ENCODE measurements at places on chromosomes 12 and 14.

- DNase-seq = no peak
These were observed 222.1 kb downstream of the RPS29 start for GRCh38 chr14:49363821-49364751.

DNA sequence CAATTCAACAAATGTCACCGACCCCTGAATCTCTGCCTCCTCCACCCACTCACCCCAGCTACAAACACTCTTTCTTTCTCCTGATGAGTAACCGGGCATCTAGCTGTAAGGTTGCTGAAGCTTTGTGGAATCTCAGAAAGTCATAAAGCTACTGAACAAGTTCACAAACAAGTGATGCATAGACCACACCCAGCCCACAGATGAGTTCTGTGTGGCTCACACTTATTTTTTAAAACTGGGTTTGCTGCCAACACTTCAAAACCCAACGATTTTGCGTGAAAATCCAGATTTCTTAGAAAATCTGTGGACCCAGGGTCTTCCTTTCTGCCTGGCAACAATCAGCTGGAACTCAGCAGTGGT lies 96.1 kb downstream of the APAF1 start:
- no peak for DNase-seq

- no peak for DNase-seq
These were observed 9.9 kb downstream of the PITPNM2 start for GRCh38 chr12:123140676-123141614.

GRCh38 chr12:51281202-51281924 lies 11.1 kb upstream of the SMAGP start:
- peak; percentile 16 for DNase-seq

DNA sequence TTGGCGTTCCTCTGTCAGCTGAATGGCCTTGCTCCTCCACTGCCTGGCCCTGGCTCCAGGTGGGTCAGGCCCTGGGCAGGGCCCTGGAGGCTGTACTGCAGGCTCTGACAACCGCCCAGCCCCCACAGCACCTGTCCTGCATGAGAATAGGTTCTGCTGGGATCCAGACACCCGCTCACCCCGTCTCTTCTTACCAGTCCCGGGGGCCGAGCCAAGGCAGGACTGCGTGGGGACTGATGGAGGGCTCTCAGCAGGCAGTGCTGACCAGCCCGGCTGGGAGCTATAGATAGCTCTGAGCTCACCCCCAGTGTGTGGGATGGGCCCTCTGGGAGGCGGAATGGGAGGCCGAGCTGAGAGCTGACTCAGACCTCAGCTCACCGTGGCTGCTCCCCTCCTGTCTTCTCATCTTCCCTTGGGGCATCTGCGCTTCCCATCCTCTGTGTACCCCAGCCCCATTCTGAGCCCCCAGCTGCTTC lies 39.6 kb downstream of the TEAD4 start:
- DNase-seq = no peak

GRCh38 chr14:99545586-99545985 lies 58.4 kb downstream of the CCDC85C start:
- DNase-seq = no peak

- no peak for DNase-seq
These were observed 20.2 kb upstream of the P2RX4 start for GRCh38 chr12:121189619-121190155.

DNA sequence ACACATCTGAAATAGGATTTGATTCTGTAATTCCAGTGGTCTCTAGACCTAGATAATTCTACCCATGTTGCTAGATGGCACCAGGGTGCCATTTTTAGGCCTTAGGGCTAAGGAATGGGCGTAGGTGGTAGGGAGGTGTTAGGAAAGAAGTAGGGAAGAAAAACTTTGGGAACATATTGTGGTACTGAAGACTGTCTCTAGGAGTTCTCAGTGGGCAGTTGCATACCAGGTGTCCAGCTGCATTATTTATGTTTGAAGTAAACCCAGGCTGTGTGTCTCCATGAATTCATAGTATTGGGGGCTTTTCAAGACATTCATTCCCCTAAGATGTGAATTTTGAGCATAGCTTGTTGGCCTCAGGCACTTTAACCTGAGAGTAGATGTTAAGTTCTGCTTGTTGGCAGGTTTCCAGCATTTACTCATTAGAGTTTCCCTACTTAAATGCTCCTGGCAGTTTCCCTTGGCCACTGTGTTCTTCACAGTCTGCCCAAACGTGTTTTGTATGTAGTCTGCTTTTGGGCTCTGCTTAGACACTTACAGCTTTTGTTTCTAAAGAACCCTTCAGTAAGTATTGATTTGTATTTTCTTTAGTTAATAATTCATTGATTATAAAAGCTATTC lies 31.5 kb upstream of the CCT2 start:
- no peak for DNase-seq

- DNase-seq = no peak
These were observed 80.6 kb upstream of the ETV6 start for GRCh38 chr12:11568762-11569478.

GRCh38 chr12:58504143-58504938 lies 416.0 kb downstream of the LRIG3 start:
- DNase-seq = no peak

GRCh38 chr12:9727813-9728212 lies 5.1 kb downstream of the CLECL1 start:
- no peak for DNase-seq

DNA sequence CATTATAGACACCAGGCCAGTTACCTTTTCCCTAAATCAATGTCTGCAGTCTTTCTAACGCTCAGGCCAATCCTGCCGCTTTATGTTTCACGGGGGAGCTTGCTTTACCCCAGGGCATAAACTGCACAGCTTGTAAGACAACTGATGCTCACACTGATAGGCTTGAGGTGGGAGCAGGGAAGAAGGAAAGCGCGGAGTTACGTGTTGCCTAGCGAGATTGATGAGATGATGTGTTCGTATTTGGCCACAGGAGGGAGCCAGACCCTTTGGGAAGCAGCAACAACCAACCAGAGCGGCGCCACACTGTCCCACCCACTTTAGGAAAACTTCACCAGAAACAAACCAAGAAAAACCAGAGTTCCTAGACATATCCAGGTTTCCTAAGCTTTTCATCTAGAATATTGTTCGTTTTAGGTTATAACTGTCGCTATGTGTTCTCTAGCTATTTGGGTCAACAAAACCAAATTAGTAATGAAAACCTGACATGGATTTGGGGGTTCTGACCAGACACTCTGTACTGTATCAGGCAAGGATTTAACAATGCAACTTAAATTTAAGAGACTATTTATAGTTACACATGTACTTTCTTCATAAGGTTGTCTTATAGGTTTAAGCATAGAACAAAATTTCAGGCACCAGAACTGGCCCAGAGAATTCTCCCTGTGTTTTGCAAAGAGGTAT lies 2.4 kb downstream of the IL26 start:
- peak; percentile 87 for DNase-seq

- DNase-seq = no peak
These were observed 1.5 kb downstream of the ASB2 start for GRCh38 chr14:93974833-93975232.

GRCh38 chr12:124827588-124828184 lies 36.0 kb downstream of the SCARB1 start:
- DNase-seq = peak; percentile 36

GRCh38 chr12:45168976-45169375 lies 46.9 kb upstream of the ANO6 start:
- DNase-seq = no peak

DNA sequence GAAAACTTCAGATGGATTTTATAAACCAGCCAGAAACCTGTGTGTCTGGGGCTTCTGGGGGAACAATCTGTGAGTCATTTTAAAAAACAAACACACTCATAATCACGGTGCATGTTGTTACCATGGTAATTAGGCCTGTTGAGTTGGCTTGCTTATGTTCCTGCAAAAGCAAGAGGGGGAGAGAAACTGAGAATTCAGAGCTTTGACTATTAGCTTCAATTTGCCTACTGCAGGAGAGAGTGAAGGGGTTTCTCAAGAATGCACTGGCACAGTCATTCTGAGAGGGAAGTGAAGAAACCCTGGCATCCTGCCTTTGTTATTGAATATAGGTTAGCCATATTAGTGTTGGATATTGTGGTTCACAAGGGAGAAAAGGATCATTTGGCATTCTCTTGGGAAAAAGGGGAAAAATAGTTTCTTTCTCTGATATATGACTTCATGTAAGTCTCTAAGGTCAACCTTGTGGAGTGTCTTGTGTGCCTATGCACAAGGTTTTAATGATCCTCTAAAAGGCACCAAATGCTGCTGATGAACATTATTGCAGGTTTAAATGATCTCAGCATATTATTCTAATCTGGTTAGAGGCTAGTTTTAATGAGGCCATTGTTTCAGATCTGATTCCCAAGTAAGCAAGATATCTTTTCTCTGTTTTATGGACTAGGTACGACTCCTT lies 12.9 kb downstream of the GNG2 start:
- DNase-seq = peak; percentile 86

GRCh38 chr12:19120795-19121194 lies 8.7 kb upstream of the PLEKHA5 start:
- no peak for DNase-seq

- no peak for DNase-seq
These were observed 42.2 kb downstream of the JAG2 start for GRCh38 chr14:105126126-105126980.

DNA sequence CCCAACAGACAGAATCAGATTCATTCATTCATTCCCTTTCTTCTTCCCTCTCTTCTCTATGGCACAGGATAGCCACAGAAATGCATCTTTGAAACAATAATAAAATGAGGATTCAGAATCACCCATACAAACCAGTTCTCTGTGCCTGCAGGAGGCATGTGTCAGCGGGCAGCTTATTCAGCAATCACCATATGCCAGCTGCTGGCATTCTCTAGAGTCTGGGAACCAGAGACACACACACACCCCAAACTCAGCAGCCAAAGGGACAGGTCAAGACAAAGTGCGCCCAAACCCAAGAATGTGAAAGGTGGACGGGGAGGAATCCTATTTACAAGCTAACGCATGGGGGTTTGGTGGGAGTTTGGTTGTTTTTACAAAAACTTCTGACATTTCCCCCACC lies 14.1 kb downstream of the ARF3 start:
- no peak for DNase-seq

GRCh38 chr14:51595881-51596455 lies 55.7 kb upstream of the FRMD6 start:
- DNase-seq = no peak

GRCh38 chr12:31003861-31004640 lies 69.6 kb upstream of the DDX11 start:
- DNase-seq = no peak

DNA sequence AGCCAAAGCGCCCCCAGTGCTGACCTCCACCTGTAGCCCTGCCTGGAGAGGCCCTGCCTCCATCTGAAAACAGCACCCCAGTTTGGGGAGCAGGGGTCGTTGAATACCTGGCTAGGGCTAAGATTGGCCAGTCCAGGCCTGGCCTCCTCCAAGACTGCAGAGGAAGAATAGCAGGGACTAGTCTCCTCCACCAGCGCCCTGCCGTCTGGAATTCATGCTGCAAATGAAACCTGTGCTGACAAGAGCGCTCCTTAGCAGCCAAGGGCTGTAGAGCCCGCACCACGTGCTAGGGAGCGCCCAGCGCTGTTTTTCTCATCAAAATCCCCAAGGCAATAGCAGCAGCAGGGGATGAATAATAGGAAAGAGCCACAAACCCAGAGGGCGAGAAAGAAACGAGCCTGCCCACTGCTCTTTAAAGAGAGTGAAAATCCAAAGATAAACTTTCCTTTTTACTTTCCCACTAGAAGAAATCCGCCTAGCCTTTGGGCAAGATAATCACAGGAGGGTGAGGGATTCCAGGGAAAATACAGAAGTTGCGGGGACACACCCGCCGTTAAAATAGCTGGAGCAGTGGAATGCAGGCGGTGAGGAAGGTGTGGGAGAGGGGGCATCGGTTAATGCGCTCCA lies 3.3 kb downstream of the COL2A1 start:
- peak; percentile 60 for DNase-seq

GRCh38 chr14:103372552-103373304 lies 12.5 kb upstream of the MARK3 start:
- peak; percentile 77 for DNase-seq

- no peak for DNase-seq
These were observed 36.3 kb downstream of the LGMN start for GRCh38 chr14:92711976-92712653.

DNA sequence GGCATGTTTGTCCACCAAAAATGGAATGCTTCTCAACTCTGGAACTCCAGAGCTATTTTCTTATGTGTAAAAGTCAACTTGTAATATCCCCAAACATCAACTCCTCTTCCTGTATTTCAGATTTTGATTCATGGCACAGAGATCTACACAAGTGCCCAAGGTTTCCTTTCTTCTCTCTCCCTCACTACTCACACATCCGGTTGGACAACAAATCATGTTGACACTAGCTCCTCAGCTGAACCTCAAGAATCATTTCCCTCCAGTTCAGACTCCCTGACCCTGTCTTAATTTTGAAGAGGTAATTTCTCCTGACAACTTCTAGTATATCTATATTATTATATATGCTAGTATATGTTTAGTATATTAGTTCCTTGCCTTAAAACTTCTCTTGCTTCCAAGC lies 485.4 kb upstream of the CCDC196 start:
- no peak for DNase-seq

- no peak for DNase-seq
These were observed 9.0 kb upstream of the HOXC6 start for GRCh38 chr12:54019091-54019811.

GRCh38 chr12:24560831-24561271 lies 388.1 kb downstream of the BCAT1 start:
- no peak for DNase-seq

DNA sequence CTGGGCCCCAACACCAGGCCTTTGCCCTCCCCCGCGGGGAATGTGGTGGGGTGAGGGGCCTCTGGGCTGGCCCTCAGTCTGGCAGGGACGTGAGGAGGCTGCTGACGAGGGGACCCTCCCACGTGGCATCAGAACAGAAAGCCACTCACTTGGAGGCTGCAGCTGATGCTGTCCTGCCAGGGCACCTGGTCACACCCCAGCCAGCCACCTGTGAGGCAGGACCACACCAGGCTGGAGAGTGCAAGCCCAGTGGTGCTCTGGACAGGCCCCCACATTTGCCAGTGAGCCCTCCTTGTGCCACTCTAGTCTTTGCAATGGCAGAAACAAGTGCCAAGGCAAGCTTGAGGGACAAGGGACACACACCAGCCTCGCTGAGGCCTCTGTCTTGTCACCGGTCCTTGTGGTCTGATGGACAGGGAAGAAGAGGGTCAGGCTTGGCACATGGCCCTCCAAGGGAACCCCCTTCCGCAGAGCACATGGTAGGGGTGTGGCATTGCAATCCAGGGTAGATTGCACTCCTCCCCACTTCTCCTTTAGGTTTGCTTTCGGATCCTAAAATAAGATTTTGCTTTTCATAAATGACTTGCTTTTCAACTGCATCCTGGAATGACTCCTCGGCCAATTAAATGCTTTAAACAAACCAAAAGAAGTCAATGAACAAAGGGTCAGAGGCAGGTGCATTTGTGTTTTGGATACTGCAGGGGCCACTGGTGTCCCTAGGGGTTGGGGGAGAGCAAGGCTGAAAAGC lies 53.7 kb downstream of the CCDC88C start:
- DNase-seq = no peak

- DNase-seq = peak; percentile 66
These were observed 14.7 kb upstream of the TEAD4 start for GRCh38 chr12:2944401-2945047.

DNA sequence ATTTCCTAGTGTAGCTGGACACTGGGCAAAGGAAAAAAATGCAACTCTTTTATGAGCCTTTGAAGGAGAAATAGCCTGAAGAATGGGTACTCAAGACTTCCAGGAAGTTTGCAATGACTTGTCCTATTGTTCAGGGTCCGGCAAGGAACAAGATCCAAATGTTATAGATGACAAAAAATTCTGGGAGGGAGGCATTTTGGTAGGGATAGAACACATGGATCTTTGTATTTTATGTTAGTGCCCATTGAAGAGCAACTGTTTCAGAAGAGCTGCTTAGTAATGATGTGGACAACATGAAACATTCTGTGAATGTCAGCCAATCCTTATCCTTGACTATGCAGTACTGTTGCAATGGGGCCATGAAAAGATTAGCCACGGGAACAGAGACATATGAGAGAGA lies 138.0 kb downstream of the MGAT4C start:
- DNase-seq = no peak

Data from A549 (cell line).